Fibroblast of the aortic adventitia (primary cell): ENCODE measurements at places on chromosomes 3 and 15.

DNA sequence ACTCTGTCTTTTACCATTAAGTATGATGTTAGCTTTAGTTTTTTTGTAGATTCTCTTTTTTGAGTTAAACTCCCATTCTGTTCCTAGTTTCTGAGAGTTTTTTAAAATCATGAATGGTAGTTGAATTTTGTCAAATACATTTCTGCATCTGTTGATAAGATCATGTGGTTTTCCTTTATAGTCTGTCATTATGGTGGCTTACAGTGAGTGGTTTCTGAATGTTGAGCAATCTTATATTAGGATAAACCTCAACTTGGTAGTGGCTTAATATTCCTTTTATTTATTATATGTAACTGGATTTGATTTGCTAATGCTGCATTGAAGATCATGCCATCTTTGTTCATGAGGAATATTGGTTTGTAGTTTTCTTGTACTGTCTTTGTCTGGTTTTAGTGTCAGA, 34.8 kb downstream of the NEO1 start:
- DNase-seq: no peak

DNA sequence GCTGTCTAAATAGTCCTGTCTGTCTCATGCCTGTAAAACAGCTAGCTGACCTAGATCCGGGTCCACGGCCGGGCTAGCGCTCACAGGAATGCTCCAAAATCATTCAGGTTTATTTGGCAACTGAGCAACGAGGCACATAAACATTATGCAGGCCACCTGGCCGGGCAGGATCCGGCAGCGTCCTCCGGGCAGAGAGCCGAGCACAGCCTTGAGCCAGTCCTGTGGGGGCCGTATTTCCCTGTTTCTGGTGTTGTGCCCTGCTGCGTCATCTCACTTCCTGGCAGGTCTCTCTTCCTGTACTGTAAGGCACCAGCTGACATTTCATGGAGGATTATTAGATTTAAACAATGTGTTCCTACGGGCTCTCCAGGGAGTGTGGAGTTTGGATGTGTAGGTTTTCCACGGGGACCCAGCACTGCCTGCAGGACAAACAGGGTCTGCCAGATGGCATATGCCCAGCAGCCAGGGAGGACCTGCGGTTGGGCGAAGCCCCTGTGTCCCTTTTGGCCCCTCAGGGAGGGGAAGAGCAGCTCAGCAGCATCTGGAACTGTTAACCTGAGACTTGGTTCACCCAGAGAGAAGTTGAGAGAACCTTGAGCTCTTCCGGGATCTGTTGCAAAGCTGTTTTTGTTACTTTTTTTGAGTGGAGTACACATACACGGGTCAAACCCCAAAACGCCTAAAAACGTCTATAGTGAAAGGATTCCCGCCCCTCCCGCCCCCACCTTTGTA, 16.6 kb upstream of the LRRK1 start:
- DNase-seq: peak; percentile 93

- peak; percentile 79 for DNase-seq
These were observed 21.0 kb downstream of the PDZRN3 start for GRCh38 chr3:73603762-73604171.

GRCh38 chr3:35974872-35975271, 335.5 kb downstream of the ARPP21 start:
- no peak for DNase-seq

DNA sequence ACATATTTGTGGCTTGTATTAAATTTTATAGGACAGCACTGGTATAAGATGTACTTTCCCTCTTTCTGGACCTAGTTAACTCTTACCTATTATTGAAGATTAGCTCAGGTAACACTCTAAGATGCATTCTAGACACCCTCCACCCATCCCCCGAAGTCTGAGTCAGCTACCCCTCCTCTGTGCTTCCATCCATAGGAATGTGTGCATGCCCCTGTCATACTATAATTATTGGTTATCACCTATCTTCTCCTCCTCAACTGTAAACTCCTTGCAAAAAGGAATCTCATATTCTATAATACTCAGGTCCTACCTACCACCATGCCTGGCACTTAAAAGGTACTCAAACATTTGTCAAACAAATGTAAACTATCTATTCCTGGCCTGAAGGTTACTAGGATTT, 3.0 kb downstream of the PEAK1 start:
- DNase-seq: no peak

GRCh38 chr15:39931615-39932014, 2.3 kb upstream of the EIF2AK4 start:
- no peak for DNase-seq

GRCh38 chr3:155766206-155766605, 21.3 kb upstream of the PLCH1 start:
- DNase-seq: no peak

DNA sequence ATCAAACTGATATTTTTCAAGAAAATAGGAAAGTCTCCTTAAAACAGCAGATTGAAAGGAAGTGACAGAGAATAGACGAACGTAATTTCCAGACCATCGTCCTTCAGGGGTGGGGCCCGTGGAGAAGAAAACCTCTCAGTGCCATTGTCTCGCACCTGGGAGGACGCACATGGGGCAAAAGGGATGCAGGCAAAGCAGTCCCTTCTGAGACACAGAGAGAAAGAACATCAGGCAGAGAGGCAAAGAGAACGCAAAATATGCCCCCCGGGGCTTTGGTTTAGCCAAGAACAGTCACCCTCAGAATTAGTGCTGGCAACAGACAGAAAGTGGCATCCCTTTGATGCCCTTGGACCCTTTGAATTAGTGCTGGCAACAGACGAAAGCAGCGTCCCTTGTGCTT, 37.0 kb downstream of the MUC20 start:
- DNase-seq: no peak

DNA sequence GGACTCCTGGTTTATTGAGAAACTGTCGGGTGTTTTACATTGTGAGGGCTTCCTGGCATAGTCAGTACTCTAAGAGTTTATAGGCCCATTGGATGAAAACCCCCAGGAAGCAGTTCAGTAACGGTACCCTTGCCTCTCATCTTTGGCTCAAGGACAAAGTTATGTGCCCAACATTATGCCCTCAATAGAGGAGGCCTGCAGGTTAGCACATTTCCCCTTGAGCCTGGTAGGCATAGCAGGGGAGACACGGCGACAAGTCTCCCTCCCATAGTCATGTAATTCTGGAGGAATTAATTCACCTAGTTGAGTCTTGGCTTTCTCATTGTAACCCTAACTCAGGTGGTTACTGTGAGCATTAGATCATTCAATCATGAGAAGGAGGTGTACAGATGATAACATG, 60.5 kb downstream of the GHSR start:
- no peak for DNase-seq

- DNase-seq: no peak
These were observed 12.8 kb downstream of the HEMK1 start for GRCh38 chr3:50582083-50582482.

DNA sequence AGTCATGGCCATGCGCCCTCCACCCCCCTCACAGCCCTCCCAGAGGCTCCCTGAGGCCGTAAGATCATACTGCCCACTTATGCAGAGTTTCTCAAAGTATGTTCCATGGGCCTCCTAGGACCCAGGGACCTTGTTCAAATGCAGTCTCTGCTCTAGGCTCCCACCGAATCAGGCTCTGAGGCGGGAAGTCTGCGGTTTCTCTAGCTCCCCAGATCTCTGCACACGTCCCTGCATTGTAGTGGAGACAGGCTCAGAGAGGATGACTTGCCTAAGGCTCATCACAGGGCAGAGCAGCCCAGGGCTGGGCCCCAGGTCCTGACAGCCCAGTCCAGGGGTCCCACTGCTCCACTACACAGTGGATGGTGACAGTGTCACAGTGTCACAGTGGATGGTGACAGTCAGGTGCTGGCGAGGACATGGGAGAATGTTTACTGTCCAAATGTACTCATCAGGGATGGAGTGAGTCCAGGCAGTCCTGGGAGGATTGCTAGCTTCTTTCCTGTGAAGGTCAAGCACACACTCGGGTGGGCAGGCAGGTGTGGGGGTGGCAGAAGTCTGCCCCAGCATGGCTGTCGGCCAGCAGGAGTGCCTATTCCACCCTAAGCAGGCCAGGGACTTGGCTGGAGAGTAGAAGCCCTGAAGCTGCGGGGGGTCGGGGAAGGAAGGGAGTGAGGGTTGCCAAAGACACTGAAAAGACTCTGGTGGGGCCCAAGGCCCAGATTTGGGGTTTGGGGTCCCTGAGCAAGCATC, 12.4 kb downstream of the ANKRD63 start:
- DNase-seq: peak; percentile 27

GRCh38 chr3:98359993-98360675, 6.5 kb downstream of the OR5K4 start:
- peak; percentile 0 for DNase-seq

DNA sequence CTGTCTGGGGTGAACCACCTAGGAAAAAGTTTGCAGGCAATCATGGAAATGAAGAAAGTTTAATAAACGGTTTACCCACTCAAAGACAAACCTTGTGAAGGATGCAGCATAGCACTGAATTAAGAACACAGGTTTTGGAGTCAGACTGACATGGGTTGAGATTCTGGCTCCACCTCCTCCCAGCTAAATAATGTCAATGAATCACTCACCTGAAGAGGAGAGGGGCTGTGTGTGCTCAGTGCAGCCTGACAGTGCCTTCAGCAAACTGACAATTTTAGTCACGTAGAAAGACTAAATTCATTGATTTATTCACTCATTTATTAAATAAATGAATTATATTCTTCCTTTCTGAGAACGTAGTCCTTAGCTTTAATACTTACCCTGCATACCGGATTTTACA, 18.9 kb downstream of the NR1I2 start:
- no peak for DNase-seq

DNA sequence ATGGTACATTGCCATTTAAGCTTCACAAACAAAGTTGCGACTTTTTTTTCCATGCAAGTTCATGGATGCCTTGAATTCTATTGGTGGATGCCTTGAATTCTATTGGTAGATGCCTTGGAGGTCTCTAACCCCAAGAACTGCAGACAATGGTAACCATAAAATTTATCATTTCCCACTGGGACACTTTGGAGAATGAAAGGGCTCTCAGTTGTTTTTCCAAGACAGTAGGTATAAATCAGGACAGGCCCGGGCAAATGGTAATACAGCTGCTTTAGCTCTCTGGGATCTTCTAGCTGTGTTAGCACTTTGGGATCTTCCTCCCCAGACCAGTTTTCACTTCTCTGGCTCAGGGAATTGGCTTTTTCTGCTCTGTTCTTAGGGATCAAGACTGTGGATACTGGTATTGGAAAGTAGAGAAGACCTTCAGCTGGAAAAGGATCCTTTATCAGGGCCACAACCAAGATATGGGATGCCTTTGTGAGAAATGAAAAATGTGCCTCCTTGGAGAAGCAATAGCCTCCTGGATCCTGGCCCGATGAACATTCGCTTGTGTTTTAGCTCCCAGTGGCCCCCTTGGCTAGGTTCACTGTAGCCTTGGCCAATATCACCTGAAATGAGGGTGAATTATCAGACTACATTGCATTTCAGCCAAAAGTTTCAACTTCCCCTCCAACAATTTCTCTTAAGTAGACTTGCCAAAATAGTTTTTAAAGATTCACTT, 8.3 kb downstream of the LRRC3B start:
- no peak for DNase-seq

GRCh38 chr3:11002371-11002807, 9.8 kb downstream of the SLC6A1 start:
- no peak for DNase-seq

DNA sequence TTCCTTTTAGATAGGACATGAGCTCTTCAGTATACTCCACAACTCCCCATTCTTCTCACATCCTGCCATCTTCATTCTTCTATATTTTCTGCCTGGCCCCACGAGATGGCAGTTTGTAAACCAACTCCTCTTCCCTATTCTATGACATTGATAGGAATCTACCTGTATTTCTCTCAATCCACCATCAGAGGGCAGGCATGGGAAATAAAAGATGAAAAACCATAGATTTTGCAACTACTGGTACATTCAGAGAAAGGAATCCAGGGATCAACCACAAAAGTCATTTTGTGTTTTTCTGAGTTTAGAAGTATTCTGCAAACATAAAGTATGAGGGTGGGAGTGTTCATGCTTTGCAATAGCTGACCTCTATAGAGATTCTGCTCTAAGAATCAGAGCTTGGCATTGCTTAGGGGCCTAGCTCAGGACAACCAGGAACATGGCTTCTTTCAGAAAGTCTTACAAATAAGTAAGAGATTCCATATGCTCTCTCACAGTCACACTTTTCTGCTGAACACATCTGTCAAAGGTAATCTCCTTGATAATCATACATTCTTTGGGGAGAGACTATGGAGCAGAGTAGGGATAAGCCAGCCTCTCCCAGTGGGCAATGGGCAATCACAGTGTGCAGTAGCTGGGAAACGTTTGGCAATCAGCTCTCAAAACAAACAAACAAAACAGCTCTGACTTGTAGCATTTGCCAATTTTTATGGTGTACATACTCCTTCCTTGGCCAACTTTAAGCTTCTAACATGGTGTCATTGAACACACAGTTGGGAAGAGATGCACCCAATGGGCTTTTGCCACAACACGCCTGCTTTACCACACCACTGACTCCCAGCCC, 43.1 kb upstream of the SLC25A36 start:
- peak; percentile 88 for DNase-seq

GRCh38 chr3:10393514-10393913, 72.6 kb upstream of the SEC13 start:
- DNase-seq: no peak

DNA sequence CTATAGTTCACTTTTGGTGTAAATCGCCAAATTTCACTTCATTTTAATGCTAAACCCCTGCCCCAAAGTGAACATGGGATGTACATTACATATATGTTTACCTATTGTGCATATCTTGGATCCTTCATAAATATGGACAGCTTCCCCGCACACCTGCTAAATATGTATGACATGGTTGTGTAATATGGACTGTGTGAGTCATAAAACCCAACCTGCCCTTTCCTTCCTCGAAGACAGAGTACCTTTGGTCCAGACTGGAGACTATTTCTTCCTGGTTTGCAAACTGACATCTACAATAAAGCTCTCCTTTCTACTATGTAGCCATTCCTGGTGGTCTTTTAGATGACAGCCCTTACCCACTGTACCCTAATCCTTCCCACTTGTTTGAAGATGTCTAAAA, 12.4 kb downstream of the ACTC1 start:
- no peak for DNase-seq

- DNase-seq: no peak
These were observed 47.9 kb downstream of the ST3GAL6 start for GRCh38 chr3:98811048-98811447.

DNA sequence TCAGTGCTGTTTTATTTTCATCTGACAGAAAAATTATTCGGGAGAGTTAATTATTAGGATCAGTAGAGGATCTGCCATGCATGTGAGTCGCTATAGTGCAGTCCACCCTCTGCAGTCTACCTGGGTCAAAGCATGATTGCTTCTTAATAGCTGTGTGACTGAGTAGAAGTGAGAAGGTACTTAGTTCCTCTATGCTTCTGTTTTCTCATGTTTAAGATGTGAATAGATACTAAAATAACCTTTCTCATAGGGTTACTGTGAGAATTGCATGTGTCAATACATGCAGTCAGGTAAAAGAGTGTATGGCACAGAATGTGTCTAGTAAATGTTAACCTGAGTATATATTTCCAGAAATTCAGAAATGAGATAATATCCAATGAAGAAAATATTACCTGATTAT, 435.7 kb downstream of the NAALADL2 start:
- no peak for DNase-seq
